ENCODE measurements at places on chromosomes 7 and 10.
A peak's percentile ranks its signal among the peaks of the same experiment; 100 is the strongest.

GRCh38 chr7:41578700-41579099, 124.2 kb downstream of the INHBA start:
- no peak overlapping the region for H3K4me3 ChIP-seq
- H3K4me1 ChIP-seq = no peaks in the 10 kb centered on the region
- H3K27me3 ChIP-seq = no peaks in the 10 kb centered on the region
- no peak overlapping the region for H3K27ac ChIP-seq
- H3K36me3 ChIP-seq = no peaks in the 10 kb centered on the region
- no peak for DNase-seq

- no peak for DNase-seq
- H3K4me3 ChIP-seq = no peak overlapping the region
- H3K36me3 ChIP-seq = no peaks in the 10 kb centered on the region
- H3K4me1 ChIP-seq = no peaks in the 10 kb centered on the region
- H3K27me3 ChIP-seq = no peaks in the 10 kb centered on the region
- no peak overlapping the region for H3K27ac ChIP-seq
Observed at GRCh38 chr7:132709971-132710567, 133.8 kb upstream of the PLXNA4 start.

- no peaks in the 10 kb centered on the region for H3K4me1 ChIP-seq
- H3K27me3 ChIP-seq = no peaks in the 10 kb centered on the region
- no peaks in the 10 kb centered on the region for H3K36me3 ChIP-seq
- peak within 1 kb of the TSS; percentile 48 for H3K4me3 ChIP-seq
Observed at GRCh38 chr7:107044347-107045194, at the start of gene PRKAR2B. PRKAR2B (plus strand) TSS chr7:107044705; CDS start chr7:107044908, 203 bp downstream.

DNA sequence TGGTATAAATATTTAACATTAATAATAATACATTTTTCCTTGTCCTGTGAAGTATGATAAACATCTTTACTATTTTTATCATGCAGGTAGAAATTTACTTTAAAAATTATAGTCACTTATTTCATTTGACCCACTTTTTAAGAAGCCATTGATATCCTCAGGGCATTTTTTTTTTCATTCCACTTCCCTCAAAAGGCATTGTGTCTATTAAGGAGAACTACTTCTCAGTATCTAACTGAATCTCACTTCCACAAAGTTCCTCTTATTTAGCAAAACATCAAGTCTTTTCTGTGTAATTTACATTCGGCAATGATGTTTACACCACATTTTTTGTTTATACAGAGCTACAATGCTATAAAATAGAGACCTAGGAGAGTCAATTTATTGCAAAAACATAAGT, 388.2 kb upstream of the AKR1E2 start:
- H3K4me1 ChIP-seq = no peaks in the 10 kb centered on the region
- DNase-seq = no peak
- H3K4me3 ChIP-seq = no peak overlapping the region
- no peaks in the 10 kb centered on the region for H3K27me3 ChIP-seq
- H3K27ac ChIP-seq = no peak overlapping the region

DNA sequence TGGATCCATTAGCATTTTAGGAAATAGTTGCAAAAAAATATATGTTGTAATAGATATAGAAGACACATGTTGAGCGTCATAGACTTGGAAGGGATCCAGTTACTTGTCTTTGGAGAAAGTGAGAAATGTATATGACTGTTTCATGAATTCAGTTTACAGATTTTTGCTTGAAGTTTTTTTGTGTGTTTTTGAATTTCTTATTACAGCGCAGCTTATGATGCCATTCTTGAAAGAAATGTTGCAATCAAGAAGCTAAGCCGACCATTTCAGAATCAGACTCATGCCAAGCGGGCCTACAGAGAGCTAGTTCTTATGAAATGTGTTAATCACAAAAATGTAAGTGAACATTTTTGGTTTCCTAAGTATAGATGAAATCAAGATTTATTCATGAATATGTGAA, 98.2 kb downstream of the MAPK8 start:
- no peaks in the 10 kb centered on the region for H3K27me3 ChIP-seq
- no peaks in the 10 kb centered on the region for H3K36me3 ChIP-seq
- no peak overlapping the region for H3K27ac ChIP-seq

DNA sequence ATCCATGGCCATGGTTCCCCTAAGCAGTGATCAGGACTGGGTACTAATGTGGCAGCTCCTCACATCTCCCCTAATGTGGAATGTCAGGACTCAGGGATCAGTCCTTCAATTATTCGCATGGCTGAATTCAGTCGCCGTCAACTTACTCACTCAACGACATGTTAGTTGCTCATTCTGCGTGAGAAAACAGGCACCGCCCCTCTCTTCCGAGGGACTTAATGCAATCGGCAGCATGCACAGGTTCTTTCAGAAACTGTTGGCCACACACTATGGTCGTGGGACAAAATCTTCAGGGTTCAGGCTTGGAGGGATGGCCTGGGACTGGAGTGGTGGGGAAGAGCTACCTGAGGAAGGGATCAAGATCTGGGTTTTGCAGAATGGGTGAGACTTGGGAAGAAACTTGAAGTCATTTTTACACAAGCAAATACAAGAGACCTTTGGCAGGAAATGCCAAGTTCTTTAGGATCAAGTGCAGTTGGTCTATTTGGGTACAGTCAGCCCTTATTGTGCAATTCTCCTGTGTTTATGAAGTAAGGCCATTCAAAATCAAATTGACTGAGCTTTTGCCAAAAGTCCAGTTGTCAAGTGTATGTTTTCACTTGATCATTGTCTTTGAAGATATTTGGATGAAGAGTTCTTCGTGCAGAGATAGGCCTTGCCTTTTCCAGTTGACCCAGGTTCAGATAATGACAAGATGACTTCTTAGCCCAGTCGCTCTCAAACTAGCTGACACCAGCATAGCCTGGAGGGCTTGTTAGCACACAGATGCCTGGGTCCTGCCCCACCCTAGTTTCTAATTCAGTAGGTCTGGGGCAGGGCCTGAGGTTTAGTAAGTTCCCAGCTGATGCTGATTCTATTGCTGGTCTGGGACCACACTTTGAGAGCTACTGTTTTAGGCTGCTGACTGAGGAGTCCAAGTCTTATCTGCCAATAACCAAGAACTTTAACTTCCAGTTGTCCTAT, 48.5 kb downstream of the LRRC18 start:
- H3K36me3 ChIP-seq = no peaks in the 10 kb centered on the region
- DNase-seq = no peak
- no peak overlapping the region for H3K27ac ChIP-seq
- no peaks in the 10 kb centered on the region for H3K27me3 ChIP-seq
- no peak overlapping the region for H3K4me3 ChIP-seq
- H3K4me1 ChIP-seq = no peaks in the 10 kb centered on the region

DNA sequence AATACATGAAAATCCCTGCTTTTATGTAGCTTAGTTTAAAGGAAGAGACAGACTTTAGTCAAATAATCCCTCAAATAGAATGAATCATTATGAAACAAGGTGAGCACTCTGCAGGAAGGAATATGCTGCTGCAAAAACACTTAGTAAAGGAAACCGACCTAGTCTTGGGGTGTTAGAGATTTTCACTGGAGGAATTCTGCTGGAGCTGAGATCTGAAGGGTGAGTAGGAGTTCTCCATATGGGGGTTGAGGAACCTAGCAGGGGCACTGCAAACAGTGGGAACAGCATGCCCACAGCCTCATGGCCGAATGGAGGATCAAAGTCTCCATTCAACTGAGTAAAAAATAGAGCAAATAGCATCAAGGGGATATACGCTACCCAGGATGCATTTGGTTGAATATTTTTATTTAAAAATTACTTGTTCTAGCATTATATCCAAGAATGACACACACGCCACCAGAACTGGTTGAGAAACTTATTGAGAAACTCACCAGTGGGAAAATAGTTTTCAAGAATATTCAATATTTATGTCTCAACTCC, 3.5 kb downstream of the ITIH2 start:
- H3K27ac ChIP-seq = no peak overlapping the region
- no peak for DNase-seq
- no peaks in the 10 kb centered on the region for H3K27me3 ChIP-seq
- H3K4me3 ChIP-seq = no peak overlapping the region
- no peaks in the 10 kb centered on the region for H3K36me3 ChIP-seq
- no peaks in the 10 kb centered on the region for H3K4me1 ChIP-seq

DNA sequence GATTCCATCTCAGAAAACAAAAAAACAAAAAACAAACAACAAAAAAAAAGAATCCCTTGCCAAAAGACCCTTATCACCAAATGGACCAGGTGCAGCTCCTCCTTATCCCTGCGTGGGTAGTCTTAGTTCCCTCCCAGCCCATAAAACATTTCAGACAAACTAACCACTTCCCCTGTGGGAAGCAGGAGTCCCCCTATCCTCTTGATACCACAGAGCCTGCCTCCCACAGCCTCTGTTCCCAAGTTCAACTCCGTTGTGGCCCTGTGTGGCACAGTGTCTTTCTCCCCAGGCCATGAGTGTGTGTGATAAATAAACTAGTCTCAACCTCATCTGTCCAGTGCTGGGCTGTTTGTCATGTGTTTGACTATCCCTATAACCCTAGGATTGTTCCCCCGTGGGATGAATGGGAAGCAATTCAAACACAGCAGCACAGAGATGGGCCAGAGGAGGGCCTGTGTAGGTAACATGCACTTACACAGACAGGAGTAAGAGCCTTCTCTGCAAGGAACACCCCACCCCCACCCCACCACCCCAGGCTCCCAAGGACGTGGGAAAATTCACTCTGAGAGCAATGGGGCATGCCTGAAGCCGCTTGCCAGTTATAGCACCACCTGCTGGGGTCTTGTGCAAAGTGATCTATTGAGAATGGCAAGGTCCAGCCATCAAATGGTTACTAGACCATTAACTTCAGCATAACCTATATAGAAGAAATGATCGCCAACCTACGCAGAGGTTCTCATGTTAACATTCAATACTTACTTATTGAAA, 147.1 kb upstream of the GHITM start:
- H3K27me3 ChIP-seq = no peaks in the 10 kb centered on the region
- no peaks in the 10 kb centered on the region for H3K4me1 ChIP-seq
- H3K27ac ChIP-seq = no peak overlapping the region

GRCh38 chr10:60942788-60943315, 1.1 kb downstream of the RHOBTB1 start:
- no peaks in the 10 kb centered on the region for H3K27me3 ChIP-seq

GRCh38 chr10:49408519-49409306, 12.8 kb upstream of the DRGX start:
- H3K36me3 ChIP-seq = no peaks in the 10 kb centered on the region
- no peaks in the 10 kb centered on the region for H3K4me1 ChIP-seq
- H3K27ac ChIP-seq = no peak overlapping the region
- no peak overlapping the region for H3K4me3 ChIP-seq
- DNase-seq = no peak
- no peaks in the 10 kb centered on the region for H3K27me3 ChIP-seq

DNA sequence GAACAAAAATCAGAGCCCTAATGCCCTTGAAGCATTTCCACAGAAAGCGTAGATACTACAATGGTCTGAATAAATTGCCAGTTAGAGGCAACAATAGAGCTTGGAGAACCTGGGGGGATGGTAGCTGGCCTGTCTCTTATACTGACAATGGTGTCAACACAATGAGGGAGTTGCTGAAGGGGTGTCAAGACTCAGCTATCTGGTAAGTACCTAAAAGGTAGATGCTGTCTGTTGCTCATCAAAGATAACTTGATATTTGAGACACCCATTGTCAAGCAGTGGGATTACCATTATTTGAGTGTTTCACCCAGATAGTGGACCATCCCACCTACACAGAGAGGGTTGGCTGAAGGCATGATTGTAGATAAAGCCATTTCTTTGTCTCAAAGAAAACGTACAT, 72.8 kb downstream of the PDE1C start:
- no peak overlapping the region for H3K27ac ChIP-seq
- H3K4me1 ChIP-seq = no peaks in the 10 kb centered on the region
- no peak for DNase-seq
- no peaks in the 10 kb centered on the region for H3K27me3 ChIP-seq
- no peak overlapping the region for H3K4me3 ChIP-seq

- no peaks in the 10 kb centered on the region for H3K4me1 ChIP-seq
- no peak overlapping the region for H3K27ac ChIP-seq
- DNase-seq = no peak
- no peak overlapping the region for H3K4me3 ChIP-seq
- no peaks in the 10 kb centered on the region for H3K36me3 ChIP-seq
Observed at GRCh38 chr7:137488038-137488437, 144.5 kb upstream of the PTN start.

GRCh38 chr10:127462643-127463295, 86.3 kb upstream of the NPS start:
- H3K4me3 ChIP-seq = no peak overlapping the region
- no peaks in the 10 kb centered on the region for H3K4me1 ChIP-seq
- H3K27ac ChIP-seq = no peak overlapping the region
- no peaks in the 10 kb centered on the region for H3K27me3 ChIP-seq
- no peak for DNase-seq
- H3K36me3 ChIP-seq = no peaks in the 10 kb centered on the region

GRCh38 chr7:152073352-152073751, 47.9 kb downstream of the GALNT11 start:
- no peak overlapping the region for H3K4me3 ChIP-seq
- H3K4me1 ChIP-seq = no peaks in the 10 kb centered on the region
- no peak overlapping the region for H3K27ac ChIP-seq
- no peak for DNase-seq
- H3K36me3 ChIP-seq = no peaks in the 10 kb centered on the region
- no peaks in the 10 kb centered on the region for H3K27me3 ChIP-seq

- no peaks in the 10 kb centered on the region for H3K27me3 ChIP-seq
- no peak overlapping the region for H3K27ac ChIP-seq
- no peak overlapping the region for H3K4me3 ChIP-seq
- no peak for DNase-seq
Observed at GRCh38 chr7:24115661-24116060, 168.3 kb upstream of the NPY start.

DNA sequence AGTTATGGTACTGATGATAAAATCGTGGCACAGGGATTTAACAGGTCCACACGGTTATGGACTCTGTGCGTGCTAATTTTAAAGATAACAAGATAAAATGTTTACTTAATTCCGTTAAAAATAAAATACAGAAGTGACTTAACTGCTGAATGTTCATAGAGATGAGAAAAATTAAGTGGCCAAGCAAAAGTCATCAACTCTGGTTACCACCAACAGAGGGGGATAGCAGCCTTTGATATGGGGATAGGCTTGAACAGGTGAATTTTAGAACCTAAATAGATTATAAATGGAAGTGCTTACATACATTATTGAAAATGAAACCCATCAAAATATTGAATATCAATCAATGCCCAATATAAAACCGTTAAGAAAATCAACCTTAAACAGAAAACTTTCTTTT, 245.0 kb downstream of the WDR37 start:
- no peak for DNase-seq
- no peaks in the 10 kb centered on the region for H3K36me3 ChIP-seq
- H3K4me3 ChIP-seq = no peak overlapping the region
- no peaks in the 10 kb centered on the region for H3K27me3 ChIP-seq
- H3K27ac ChIP-seq = no peak overlapping the region

- no peak overlapping the region for H3K27ac ChIP-seq
- H3K4me1 ChIP-seq = no peaks in the 10 kb centered on the region
- DNase-seq = no peak
- no peak overlapping the region for H3K4me3 ChIP-seq
Observed at GRCh38 chr10:80700252-80700651, 162.6 kb downstream of the SH2D4B start.

All from Peyer's patch (tissue), 4 donors.